ENCODE measurements at places on chromosomes 11 and 22.

- DNase-seq = no peak
Measured at GRCh38 chr22:26848244-26848920, 191.0 kb downstream of the MIAT start.

DNA sequence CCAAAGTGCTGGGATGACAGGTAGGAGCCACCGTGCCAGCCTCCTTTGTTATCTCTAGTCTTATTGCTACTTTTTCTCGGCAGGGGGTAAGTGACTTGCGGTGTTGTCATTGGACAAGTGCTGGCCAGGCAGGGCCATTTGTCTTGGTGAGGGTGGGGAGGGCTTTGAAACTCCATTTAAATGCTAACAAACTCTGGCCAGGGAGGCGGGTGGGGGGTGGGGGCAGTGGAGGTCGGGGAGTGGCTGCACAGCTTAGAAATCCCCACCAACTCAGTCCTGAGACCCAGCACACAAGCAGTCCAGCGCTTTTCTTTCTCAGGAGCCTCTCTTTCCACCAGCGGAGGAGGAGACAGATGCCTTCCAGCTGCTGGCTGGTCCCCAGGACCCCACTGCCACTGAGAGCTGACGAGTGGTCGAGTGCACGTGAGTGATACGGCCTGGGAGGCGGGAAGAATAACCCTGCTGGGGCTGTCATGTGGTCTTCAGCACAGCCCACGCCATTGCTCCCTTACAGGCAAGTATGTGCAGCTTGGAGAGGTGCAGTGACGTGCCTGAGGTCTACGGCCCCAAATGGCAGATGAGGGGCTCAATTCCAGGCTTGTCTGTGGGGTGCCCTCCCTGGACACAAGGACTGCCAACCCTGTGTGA is 24.2 kb upstream of the OSBPL5 start:
- no peak for DNase-seq

GRCh38 chr11:46352063-46352841 is 5.0 kb downstream of the DGKZ start:
- DNase-seq = peak; percentile 53

DNA sequence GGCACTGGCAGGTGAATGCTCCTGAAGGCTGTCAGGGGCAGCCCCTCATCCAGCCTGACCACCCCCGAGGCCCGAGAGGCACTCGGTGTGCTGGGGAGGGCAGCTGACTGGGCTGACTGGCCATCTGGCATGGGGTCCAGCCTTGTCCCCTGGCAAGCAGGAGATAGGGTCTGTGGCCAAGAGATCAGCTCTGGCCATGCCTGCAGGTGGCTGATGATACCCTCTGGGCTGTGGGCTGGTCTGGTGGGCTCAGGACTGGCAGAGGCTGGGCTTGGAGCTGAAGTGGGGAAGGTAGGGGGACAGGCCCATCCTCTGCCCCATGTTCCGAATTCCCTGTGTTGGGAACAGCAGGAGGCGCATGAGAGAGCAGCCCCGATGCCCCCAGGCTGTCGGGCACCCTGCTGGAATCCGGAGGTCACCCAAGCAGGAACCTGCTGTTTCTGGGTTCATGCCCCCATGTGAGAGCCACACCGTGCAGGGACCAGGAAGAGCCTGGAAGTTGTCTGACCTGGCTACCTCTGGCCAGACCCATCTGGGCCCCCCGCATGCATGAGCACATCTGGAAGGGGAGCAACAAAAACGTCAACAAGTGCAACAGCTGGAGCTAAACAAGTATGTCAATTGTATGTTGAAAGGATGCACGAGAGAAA is 527.0 kb downstream of the TBC1D22A start:
- DNase-seq = no peak

GRCh38 chr11:78251083-78251775 is 62.5 kb downstream of the USP35 start:
- DNase-seq = no peak

DNA sequence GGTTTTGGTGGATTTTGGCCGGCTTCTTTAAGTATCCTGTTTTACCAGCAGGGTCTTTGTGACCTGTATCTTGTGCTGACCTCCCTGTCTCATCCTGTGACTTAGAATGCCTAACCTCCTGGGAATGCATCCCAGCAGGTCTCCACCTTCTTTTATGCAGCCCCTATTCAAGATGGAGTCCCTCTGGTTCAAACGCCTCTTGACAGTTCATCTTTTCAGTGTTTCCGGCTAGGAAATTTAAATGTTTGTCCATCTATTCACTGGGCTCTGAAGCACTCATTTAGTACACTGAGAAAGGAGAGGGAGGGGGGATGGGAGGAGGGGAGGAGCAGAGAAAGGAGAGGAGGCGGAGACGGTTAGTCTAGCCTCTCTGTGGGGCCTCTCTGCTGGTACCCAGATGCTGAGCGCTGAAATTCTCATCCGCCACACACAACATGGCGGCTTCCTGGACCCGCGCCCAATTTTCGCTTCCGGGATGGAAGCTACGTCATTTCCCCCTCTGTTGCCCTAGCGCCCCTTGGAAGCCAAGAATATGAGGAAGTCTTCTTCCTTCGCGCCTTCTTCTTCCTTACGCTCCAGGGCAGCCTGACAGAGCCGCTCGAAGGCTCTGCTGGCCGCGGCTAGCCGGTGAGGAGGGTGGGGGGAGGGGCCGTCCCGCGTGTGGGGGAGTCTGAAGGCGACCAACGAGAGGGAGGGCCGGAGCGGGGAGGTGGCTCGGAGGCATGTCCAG is 69.0 kb upstream of the SYT13 start:
- peak; percentile 95 for DNase-seq

- DNase-seq = no peak
Measured at GRCh38 chr11:119417726-119418540, 5.0 kb downstream of the THY1 start.

GRCh38 chr11:101354801-101355200 is 225.2 kb upstream of the PGR start:
- DNase-seq = no peak

- no peak for DNase-seq
Measured at GRCh38 chr22:28741200-28741784, 328 bp downstream of the CHEK2 start.

DNA sequence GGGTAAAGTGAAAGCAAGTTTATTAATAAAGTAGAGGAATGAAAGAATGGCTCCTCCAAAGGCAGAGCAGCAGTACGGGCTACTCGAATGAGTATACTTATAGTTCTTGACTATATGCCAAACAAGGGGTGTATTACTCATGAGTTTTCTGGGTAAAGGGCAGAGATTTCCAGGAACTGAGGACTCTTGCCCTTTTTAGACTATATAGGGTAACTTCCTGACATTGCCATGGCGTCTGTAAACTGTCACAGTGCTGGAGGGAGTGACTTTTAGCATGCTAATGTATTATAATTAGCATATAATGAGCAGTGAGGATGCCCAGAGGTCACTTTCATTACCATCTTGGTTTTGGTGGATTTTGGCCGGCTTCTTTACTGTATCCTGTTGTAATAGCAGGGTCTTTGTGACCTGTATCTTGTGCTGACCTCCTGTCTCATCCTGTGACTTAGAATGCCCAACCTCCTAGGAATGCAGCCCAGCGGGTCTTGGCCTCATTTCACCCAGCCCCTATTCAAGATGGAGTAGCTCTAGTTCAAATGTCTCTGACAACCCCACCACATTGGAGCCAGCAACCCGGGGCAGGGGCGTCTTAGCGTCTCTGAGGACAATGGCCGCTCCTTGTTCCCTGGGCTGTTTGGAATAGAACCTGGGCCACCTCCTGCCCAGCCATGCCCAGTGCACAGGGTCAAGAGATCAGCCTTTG is 34.9 kb upstream of the CD82 start:
- no peak for DNase-seq

DNA sequence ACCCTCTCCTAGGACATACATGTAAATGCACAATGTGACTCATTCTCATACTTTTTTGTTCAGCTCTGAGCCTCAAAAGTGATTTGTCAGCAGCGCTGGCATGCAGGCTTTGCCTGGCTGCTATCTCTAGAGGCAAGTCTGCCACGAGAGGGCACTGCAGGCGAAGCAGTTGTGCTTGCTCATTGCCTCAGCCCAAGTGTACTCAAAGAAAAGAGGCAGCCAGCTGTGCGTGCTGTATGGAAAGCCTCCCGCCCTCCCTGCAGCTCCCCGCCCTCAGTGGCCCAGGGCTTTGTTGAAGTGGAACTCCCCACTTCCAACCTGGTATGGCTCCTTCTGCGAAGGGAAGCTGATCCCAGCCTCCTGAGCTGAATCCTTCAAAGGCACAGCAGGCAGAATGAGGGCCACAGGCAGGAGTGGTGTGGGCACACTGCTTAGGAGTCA is 16.3 kb downstream of the SDHAF2 start:
- peak; percentile 89 for DNase-seq

DNA sequence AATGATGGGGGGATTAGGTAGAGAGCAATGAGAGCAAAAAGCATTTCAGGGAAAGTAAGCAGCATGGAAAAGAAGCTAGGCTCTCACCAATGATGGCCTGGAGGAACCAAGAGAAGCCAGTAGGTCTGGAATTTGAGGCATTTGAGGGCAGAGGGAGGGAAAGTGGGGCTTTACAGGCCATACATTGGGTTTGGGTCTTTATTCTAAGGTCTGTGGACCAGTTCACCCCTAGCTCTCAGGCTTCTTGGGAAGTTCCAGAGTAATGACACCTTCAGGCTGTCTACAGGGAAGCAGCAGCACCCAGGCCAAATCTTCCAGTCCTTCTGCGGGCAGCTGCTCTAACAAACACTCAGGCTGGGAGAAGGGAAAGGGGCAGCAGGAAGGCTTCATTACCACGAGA is 29.4 kb downstream of the ARFGAP2 start:
- no peak for DNase-seq

- DNase-seq = no peak
Measured at GRCh38 chr11:133239575-133239974, 292.7 kb downstream of the OPCML start.

- DNase-seq = no peak
Measured at GRCh38 chr11:28146123-28146751, 38.0 kb downstream of the METTL15 start.

GRCh38 chr11:119109843-119110242 is 2.7 kb downstream of the C2CD2L start:
- DNase-seq = no peak

DNA sequence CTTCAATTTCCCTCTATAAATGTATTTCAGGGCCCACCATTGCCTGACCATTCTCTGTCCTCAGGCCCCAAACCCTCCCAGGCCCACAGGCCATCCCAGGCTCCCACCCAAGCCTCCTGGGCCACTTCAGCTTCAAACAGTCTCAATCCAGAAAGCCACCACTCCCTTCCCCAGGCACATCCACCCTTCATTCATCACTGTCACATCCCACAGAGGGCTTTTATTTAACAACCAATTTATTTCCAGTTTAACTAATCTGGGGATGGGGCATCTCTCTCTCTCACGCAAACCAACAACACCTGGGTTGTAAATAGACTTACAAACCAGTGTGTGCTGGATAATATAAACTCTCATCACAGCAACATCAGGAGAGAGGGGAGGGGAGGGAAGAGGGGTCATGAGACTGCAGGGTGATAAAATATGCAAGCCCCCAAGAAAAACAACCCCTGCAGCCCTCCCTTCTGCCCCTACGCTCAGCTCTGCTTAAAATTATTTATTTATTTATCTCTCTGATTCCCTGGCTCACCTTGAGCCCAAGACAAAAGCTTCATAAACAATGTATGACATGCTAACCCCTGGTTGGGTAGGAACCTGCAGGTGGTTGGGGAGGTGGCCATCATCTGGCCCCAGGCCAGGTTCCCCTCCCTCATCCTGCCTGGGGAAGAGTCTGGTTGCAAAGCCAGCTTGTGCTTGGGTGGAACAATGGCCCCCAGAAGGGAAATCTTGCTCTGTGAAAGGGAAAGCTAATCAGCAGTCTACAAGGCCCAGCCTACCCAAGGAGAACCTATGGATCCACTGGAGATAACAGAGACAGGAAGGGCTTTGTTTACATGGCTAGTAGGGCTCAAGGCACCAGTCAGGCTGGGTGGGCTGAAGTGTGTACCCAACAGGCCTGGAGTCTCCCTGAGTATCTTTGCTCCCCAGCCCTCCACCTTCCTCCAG is 359.2 kb downstream of the BUD13 start:
- DNase-seq = no peak

DNA sequence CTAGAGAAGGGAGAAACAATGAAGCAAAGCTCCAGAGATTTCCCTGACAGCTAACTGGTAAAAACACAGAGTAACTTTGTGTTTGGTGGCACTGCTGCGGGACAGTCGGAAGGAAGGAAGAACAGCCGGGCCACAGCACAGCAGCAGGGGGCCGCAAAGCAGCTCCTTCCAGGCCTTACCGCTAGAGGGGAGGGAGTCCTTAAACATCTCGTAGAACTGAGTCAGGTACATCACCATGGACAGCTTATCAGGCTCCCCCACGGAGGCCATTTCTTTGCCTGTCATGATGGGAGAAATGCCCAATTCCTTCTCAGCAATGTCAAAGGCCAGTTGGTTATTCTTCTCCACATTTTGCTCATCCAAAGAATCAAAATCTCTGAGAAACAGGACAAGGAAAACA is 114.6 kb upstream of the BID start:
- no peak for DNase-seq

DNA sequence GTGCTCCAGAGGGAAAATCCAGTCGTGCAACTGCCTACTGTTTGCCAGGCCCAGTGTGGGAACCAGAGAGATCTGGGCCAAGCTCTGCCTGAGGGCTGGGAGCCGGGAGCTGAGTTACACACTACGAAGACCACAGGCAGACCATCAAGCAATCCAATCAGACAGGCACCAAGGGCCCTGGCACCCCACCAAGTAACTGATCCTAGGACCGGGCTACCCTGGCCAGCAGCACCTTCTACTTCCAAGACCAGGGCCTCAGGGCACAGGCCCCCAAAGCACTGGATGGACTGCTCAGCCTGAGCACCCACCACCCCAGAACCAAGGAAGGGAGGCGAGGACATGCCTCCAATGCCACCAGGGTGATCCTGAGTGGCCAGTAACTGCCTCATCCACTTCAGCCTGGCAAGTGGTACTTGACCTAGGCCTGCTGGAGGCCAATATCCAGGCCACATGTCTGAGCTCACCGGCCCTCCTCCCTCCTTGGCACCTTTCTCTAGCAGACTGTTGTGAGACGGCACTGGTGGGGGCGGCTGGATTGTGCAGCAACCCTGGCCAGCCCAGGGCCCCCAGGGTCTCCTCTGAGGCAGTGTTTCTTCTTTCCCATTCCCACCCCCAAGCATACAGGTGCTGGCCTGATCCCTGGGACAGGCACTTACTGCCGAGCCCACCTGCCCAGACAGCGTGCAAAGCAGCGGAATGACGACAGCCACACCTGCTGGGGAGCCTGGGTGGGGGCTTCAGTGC is 20.7 kb upstream of the ARFGAP3 start:
- no peak for DNase-seq

GRCh38 chr11:48384670-48385069 is 18.4 kb upstream of the OR4C5 start:
- peak; percentile 20 for DNase-seq

- DNase-seq = no peak
Measured at GRCh38 chr22:41991111-41991510, 7.5 kb upstream of the WBP2NL start.

Measured in NAMALWA (cell line).